ENCODE measurements at places on chromosomes 3 and 15.
A peak's percentile ranks its signal among the peaks of the same experiment; 100 is the strongest.

DNA sequence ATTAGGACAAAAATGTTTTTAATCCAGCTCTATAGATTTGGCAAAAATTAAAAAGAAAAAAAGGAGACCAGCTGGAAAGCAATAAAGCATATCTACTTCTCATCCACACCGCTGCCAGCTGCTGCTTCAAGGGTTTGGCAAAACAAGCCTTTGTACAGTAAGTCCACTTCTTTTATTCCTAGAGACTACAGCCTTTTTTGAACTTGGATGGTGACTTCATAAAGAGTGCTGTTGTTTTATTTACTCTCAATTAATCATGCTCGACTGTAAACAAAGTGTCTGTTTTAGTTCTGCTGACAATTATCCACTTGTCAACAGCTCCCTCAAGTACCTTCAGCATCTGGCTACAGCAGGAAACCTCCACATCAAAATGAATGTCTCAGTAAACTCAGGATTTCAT is 12.3 kb upstream of the FOXB1 start:
- DNase-seq, result no peak

- DNase-seq, result no peak
Measured at GRCh38 chr3:141103067-141103466, 51.9 kb downstream of the SPSB4 start.

- DNase-seq, result no peak
Measured at GRCh38 chr15:63339006-63339766, 42.5 kb downstream of the CA12 start.

GRCh38 chr15:60960517-60960916 is 268.6 kb downstream of the RORA start:
- DNase-seq, result no peak

DNA sequence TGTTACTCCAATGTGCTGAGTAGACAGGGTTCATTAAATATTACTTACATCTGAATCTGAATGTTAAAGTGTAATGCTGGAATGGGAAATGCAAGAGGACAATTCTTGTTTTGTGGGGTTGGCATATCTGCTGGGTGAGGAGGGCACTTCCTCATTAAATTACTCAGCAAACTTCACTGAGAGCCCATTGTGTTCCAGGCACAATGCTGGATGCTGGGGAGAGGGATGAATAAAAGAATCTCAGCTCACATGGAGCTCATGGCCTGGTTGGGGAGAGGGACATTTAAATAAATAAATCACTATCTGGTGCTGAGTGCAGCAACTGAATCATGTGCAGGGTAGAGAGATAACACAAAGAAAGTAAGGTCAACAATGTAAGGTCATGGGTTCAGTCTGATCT is 199.2 kb upstream of the CFAP20DC start:
- no peak for DNase-seq

DNA sequence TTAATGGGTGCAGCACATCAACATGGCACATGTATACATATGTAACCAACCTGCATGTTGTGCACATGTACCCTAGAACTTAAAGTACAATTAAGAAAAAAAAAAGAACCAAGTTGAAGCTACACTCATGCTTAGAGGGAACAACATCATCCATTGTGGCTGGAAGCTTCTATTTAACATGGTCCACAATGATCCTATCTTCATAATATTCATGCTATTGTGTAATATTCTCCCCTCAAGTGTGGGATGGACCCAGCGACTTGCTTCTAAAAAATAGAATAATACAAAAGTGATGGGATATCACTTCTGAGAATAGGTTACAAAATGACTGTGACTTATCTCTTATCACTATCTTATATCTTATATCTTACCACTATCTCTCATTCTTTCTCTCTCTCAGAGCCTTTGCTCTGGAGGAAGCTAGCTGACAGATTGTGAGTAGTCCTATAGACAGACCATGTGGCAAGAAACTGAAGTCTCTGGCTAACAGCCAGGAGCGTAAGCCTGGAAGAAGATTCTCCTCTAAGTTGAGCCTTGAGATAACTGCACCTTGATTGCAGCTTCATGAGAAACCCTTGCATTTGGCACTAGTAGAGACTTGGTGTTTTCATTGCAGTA is 198.5 kb upstream of the MRPL3 start:
- no peak for DNase-seq

DNA sequence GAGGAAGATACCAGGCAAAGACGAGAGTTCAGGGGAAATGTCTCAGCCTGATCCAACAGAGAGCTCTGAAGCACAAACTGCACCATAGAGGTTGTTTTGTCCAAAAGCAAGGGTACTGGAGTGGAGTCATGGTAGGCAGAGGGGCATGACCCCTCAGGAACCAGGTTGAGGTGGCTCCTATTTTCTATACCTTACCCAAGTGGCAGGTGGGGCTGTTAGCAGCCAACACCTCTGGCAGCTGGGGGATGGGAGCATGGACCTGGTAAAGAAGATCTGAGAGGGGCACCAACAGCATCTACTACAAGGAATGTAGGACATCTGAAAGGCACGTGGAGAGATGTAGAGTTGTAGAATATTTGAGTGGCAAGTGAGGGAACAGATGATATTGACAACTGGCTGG is 85.2 kb downstream of the GAP43 start:
- DNase-seq, result no peak

- no peak for DNase-seq
Measured at GRCh38 chr3:46700772-46701171, 420 bp upstream of the TMIE start.

DNA sequence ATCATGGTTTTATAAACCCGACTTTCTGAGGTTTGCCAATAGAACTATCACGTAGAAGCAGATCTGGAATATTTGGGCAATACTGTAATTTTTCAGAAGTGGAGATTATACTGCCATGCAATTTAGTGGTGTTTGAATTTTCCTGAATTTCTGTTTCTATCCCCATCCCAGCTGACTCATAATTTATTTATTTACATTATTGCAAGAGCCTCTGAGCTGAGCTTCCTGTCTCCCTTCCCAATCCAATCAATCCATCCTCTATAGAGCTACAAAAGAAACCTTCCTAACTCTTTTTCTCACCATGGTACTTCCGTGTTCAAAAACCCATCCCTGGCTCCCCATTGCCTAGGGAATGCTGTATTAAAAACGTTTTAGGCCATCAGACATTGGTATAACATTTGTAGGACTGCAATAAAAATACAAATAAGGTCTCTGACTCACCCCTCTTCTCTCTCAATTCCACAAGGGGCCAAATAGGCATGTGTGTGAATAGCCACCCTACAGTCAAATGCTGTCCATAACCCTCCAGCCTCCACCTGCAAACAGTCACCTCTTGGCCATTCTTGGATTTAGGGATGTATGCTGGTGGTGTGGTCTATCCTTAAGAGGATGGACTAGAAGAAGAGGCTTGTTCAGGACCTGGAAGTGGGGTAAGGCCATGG is 190.7 kb downstream of the CD47 start:
- DNase-seq, result no peak

DNA sequence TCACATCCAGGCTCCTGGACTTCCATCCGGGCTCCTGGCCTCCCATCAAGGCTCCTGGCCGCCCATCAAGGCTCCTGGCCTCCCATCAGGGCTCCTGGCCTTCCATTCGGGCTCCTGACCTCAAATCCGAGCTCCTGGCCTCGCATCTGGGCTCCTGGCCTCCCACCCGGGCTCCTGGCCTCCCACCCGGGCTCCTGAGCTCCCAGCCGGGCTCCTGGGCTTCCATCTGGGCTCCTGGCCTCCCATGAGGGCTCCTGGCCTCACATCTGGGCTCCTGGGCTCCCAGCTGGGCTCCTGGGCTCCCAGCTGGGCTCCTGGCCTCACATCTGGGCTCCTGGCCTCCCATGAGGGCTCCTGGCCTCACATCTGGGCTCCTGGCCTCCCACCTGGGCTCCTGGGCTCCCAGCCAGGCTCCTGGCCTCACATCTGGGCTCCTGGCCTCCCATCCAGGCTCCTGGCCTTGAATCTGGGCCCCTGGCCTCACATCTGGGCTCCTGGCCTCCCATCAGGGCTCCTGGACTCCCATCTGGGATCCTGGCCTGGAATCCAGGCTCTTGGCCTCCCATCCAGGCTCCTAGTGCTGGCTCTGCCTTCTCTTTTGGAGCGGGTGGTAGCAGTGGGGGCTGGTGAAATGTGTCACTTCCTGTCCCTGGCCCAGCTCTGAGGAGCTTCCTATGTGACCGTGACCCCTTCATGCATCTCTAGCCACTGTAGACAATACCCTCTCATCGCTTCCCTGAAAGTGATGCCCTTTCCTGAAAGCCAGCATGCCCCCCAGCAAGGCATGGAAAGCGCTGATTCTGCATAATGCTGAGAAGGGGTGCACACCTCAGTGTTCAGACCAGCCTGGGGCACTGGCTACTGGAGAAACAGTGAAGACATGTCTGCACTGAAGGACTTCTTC is 62.7 kb upstream of the BLM start:
- DNase-seq, result no peak

DNA sequence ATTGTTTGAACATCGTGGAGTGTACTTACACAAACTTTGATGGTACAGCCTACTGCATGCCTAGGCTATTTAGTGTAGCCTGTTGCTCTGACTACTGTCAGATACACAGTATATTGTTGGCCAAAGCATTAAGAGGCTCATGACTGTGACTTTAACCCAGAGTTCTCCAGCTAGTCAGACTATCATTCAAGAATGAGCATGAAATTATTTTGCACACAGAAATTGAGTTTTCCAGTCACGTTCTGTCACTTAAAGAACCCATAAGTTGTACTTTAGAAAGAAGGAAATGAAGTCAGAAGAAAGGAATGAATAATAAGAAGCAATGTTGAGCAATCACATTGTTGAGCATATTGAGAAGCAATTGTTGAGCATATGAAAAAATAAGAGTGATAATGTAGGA is 37.6 kb upstream of the SLC22A13 start:
- DNase-seq, result no peak

- DNase-seq, result peak; percentile 80
Measured at GRCh38 chr3:10248184-10248983, at the start of gene TATDN2. Gene TATDN2, plus strand, starts transcription at chr3:10248459. Its CDS starts 742 bp downstream, at chr3:10249201.

DNA sequence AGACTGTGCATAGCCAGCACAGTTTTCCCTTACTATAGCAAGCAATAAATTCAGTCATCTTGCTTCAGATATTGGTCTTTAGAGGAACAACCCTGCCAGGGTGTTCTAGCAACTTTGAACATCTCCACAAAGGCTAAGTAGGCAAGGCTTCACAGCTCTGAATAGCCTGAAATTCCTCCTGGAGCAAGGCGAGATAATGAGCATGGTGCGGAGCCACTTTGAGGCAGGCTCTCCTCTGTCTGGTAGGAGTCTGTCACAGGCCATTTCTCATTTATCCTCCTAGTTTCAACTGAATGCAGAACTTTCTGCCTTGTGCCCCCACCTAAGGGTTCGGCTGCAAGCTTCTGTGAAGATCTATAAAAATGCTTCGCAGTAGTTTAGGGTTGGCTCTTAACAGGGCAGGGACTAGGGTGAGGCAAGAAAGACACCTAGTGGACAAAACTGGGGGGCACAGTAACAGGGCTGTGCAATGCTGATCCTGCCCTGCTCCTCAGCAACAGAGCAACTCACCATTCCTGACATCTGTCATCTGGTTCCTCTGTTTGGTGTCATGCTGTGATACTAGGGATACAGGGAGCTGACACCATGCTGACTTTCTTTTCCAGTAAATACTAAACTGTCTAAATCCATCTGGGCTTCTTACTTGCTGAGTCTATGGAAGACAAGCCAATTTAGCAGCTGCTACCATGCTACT is 16.6 kb upstream of the EHHADH start:
- no peak for DNase-seq

DNA sequence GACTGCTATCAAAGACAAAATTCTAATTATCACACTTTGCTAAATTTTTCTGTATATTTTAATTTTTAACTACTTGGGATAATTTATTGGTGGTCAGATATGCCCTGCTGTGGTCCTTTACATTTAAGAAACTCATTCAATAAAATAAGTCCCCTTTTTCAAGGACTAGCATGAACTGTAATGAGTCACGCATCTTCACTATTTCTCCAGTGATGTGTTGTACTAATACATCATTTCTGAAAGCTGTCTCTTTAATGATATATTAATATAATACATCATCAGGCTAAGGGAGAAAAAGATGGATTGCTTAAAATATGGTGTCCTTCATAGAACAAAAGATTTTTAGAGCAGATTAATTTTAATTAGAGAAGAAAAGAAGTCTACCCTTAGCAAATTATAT is 901.4 kb downstream of the DIPK2A start:
- DNase-seq, result no peak

GRCh38 chr3:2976212-2976611 is 134.0 kb downstream of the IL5RA start:
- DNase-seq, result no peak

GRCh38 chr15:71883447-71883846 is 73.1 kb downstream of the NR2E3 start:
- no peak for DNase-seq

Data from activated CD8-positive, alpha-beta memory T cell treated with anti-CD3 and anti-CD28 coated beads for 1 hour (primary cell).